ENCODE measurements at places on chromosomes 11 and 22.

DNA sequence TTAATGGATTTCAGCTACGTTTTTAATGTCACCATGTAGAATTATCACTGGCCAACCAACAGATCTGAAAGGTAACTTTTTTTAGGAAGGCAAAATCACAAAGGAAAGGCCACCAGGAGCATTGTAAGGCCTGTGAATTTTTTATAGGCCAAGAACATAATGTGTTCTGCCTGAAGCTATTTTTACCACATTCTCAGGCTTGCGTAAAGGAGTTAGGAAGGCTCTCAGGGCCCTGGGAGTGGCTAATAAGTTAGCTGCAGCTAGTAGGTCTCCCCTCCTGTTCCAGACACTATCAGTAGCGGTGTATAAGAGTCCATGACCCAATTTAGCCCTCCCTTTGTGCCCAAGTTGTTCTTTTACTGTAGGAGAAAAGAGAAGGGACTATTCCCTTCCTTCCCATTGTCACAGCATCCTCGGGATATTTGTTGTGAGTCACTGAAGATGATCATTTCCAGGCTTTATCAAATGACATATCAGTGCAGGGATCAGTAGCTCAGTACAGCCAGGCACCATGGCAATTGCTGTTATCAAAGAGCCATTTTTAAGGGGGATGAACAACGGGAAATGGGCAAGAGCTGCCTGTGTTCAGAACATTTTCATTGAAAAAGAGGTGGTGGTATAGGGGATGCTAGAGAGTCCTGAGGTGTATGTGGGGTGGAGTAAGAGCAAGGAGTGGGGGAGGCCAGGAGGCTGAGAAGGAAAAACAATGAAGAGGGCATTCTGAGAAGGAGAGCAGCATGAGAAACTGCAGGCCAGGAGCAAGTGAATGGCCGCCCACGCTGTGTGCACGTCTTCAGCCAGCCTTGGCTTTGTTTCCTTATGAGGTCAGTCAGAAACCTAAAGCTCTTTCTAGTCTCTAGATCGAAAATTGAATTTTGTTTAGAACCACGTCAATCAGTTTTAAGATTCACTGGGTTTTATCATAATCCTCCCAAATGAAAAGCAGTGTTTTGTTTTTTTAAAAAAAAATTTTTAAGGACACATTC is 940.3 kb downstream of the NTM start:
- no peak for DNase-seq

DNA sequence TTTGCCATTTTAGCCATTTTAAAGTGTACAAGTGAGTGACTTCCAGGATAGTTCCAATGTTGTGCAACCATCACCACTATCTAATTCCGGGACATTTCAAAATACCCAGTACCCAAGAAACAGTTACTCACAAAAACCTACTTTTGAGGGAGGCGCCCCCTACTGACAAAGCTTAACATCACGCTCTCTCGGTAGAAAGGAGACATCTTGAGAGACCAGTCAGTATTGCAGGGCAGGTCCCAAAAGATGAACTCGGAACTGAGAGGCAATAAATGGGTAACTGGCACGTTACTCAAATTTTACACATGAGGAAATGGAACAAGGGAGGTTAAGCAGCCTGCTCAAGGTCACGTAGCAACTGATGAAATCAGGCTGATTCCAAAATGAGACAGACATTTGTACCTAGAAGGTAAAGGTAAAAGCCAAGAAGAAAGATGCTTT is 50.0 kb upstream of the POU2AF1 start:
- peak; percentile 10 for DNase-seq

- DNase-seq = no peak
Measured at GRCh38 chr11:82683029-82683428, 50.6 kb downstream of the FAM181B start.

GRCh38 chr11:1521382-1522080 is 35.0 kb upstream of the MOB2 start:
- no peak for DNase-seq

DNA sequence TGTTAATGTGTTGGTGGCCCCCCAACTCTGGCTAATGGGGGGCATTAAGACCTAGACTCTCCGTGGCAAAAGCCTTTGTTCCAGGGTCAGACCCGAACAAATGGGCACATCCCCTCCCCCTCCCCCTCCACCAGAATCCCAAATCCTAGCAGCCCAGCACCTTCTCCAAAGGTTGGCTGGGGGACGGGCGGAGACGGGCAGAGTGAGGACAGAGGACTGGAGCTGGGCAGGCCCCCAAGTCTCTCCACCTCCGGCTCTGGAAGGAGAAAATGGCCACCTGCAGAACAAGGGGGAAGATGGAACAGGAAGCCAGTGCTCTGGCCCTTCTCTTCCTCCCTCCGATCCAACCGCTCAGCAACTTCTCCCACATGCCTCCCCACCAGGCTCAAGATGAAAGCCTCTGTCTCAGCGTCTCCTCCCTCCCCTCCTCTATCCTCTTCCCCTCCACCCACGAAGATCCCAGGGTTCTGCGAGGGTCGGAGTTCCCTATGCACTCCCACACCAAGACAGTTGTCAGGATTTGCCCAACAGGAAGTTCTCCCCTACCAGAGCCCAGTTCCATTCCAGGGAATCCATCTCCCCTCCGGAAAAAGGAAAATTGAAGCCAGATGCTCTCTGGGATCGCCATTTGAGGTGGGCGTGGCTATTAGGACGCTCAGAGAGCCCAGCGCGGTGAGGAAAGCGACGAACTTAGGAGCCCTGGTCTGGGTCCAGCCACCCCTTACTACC is 20.1 kb downstream of the ADA2 start:
- DNase-seq = no peak

DNA sequence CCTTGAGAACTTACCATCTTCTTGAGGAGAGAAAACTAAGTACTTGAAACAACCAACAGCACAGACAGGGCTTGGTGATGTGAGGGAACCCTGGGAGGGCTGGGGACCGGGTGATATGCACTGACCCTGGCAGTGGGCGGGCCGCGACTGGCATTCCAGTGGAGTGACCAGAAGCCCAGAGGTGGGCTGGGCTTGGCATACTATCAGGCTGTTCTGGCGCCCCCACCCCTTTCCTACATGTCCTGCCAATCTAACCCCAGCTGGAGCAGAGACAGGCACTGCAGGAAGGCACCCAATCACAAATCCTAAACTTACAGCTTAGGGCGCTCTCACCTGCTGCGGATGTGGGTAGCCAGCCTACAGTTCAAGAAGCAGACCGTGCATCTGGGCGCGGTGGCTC is 54.0 kb upstream of the GCAT start:
- no peak for DNase-seq

DNA sequence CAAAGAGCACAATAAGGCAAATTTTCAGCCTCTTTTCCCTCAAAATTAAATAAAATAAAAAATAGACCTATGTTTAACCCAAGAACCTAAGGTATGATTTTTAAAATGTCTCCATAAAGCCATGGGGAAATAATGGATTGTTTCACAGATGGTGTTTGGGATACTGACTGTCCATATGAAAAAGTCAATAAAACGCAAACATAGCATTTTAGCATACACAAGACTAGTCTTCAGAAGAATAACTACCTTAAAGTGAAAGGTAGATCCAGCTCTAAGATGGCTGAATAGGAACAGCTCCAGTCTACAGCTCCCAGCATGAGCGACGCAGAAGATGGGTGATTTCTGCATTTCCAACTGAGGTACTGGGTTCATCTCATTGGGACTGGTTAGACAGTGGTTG is 16.1 kb downstream of the PTH start:
- DNase-seq = no peak

DNA sequence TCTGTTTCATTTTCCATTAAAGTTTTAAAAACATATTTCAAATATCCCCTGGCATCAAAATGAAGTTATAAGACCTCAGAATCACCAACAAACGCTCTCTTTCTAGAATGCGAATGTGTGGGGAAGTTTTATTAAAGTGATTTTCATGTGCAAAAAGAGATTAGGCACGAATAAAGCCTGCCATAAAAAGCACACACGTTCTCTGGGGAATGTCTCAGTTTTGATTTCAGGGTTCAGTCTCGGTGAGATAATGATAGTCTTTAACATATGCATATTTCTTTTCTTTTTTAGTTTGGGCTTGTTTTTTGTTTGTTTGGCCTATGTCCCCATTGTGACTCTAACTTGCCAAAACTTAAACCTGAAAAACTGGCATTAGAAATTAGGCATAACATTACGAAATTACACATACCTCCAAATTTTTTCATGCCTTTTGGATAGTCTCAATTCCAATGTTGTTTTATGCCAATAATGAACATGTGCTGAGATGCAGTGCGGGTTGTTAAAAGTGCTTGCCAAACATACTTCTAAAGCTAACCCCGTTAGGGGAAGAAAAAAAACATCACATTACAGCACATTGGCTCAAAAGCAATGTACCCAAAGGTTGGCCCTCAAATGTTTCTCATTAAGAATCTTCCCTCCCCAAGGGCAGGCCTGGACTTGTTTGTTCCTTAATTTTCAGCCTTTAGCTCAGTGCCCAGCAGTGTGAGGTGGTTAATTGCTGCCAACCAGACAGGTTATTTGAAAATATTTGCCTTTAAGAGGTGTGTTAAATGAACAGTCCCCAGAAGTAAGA is 33.2 kb upstream of the FBLN1 start:
- DNase-seq = no peak

GRCh38 chr11:45180848-45181192 is 34.4 kb downstream of the PRDM11 start:
- no peak for DNase-seq

DNA sequence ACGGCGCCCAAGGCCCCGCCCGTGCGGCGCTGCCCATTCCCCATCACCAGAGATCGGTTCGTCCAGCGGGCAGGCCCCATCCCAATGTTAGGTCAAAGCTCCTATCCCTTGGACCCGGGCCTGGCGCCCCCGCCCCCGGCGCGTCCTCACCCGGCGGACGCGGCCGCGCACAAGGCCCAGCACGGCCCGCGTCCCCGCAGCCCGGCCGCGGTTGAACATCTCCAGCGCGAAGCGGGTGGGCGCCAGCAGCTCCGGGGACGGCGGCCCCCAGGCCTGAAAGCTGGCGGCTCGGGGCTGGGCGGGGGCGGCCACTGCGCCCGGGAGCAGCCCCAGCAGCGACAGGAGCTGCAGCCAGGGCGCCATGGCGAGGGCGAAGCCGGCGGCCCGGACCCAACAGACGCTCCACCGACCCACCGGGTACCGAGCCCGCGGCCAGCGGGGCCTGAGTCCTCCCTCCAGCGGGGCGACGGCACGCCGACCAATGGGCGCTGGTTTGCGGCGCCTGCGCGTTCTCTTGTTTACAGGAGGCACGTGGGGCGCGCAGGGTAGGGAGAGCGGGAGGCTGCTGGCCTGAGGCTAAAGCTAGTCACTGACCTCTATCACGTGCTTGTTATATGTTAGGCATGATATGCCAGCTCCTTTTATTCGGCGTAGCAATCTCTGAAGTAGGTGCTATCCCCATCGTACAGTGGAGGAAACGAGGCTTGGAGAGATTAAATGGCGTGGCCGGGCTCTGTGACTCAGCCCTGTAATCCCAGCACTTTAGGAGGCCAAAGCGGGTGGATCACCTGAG is at the start of gene CTSF:
TSS of gene CTSF (minus strand) at position 483 of the 793 bp plus-strand sequence. CDS start at position 363, 120 bp downstream.
- DNase-seq = peak; percentile 47

- no peak for DNase-seq
Measured at GRCh38 chr11:68028802-68029545, 1.5 kb upstream of the NDUFS8 start.

DNA sequence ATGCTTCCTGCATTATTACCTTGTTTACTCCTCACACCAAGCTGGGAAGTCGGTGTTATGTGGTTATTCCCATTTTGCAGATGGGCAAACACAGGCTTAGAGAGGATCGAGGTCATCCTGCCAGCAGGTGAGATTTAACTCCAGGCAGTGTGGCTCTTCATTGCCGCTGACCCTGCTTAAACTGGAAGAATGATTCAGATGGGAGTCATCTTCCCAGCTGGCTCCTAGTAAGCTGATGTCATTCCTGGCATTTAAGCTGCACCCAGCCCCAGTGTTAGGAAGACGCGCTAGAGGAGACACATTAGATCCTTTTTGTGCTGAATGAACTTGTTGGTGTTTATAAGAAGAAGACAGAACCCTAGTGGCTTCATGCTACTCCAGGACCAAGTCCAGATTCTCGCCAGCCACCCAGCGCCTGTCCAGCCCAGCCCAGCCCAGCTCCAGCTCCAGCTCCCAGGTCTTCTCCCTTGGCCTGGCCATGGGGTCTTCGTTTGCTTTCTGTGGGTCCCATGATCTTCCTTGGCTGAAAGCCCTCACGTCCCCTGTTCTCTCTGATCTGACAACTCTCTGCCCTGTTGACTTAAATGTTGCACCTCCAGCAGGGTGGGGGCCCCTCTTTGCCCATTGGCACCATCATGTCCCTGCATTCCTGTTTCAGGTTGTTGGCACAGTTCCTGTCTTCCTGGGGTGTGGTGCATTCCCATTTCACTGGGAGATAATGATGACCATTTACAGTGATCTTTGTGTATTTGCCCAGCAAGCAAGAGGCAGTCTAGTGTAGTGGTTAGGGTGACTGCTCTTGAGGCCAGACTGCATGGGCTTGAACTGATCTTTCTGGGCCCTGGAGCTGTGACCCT is 13.6 kb downstream of the PARVB start:
- DNase-seq = no peak

- DNase-seq = no peak
Measured at GRCh38 chr22:38460426-38460840, 5.4 kb upstream of the KCNJ4 start.

- DNase-seq = no peak
Measured at GRCh38 chr22:37205046-37205445, 7.2 kb downstream of the SSTR3 start.

All from activated naive CD4-positive, alpha-beta T cell (primary cell).